ENCODE measurements at places on chromosomes 1 and 21.

DNA sequence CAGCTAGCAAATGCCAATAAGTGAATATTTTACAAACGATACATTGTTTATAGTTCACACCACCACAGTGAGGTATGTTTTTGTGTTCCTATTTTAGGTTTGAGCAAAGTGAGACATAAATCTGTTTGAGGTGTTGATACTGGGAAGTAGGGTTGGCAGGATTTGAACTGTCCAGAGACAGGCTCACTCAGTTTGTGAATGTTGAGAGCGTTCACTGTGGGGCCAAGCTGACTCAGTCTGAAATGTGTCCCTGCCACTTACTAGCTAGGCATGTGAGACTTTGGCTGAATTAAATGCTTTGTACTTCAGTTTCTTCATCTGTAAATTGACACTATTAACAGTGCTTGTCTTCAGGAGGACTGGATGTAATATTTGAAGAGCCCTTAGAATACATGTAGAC, 35.1 kb downstream of the DIRAS3 start:
- DNase-seq = no peak

GRCh38 chr1:1421907-1422464, 910 bp upstream of the ANKRD65 start:
- no peak for DNase-seq

GRCh38 chr1:62746086-62746808, 37.7 kb upstream of the ATG4C start:
- DNase-seq = peak; percentile 45

GRCh38 chr21:38095220-38095619, 161.6 kb upstream of the KCNJ15 start:
- DNase-seq = no peak

DNA sequence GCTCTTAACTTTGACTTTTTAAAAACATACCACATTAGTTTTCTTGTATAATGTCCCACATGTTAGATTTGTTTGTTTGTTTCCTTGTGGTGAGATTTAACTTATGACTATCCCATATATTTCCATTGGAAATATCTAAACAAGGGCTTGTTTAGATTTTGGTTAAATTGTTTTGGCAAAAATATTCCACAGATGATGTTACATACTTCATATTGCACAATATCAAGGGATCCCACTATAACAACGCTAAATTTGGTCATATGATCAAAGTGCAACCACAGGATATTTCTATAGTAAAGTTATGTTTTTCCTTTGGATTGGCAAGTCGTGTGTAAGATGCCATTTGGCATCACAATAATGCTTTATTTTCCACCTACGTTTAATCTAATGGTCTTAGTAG, 396.7 kb downstream of the TGFB2 start:
- DNase-seq = no peak
